Stimulated activated CD4-positive, alpha-beta T cell treated with anti-CD3 and anti-CD28 coated beads, TNF-alpha, amount 100 ng/mL, for 1 hour (primary cell): ENCODE measurements at places on chromosomes 16 and 17.

DNA sequence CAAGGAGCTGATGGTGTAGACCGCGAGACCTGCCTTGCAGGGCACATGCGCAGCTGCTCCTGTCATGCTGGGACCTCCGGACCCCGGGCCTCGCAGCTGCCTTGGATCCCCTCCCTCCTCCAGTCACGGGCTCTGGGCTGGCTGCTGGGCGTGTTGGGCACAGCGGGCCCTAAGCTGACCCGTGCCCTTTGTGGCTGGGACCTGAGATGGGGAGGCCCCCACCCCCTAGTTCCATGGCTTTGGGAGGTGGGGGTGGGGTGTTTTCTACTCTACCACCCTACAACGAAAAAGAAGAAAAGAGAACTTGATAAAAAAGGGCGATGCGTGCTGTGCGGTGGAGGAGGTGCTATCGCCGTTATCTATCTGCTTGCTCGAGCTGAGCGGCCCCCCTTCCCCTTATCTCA, 14.5 kb downstream of the ZFPM1 start:
- no peak for DNase-seq

- no peak for DNase-seq
Measured at GRCh38 chr17:44830359-44831288, 537 bp upstream of the GJC1 start.

- no peak for DNase-seq
Measured at GRCh38 chr16:67406111-67406971, 9.9 kb downstream of the ZDHHC1 start.

DNA sequence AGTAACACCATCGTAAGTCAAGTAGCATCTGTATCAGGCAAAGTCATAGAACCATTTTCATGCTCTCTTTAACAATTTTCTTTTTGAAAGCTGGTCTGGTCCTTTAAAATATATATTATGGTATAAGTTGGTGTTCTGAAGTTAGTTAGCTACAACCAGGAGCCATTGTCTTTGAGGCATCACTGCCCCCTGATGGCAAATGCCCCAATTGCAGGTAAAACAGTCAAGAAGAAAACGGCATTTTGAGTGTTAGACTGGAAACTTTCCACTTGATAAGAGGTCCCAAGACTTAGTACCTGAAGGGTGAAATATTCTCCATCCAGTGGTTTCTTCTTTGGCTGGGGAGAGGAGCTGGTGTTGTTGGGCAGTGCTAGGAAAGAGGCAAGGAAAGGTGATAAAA, 14.1 kb downstream of the TP53 start:
- DNase-seq = no peak

DNA sequence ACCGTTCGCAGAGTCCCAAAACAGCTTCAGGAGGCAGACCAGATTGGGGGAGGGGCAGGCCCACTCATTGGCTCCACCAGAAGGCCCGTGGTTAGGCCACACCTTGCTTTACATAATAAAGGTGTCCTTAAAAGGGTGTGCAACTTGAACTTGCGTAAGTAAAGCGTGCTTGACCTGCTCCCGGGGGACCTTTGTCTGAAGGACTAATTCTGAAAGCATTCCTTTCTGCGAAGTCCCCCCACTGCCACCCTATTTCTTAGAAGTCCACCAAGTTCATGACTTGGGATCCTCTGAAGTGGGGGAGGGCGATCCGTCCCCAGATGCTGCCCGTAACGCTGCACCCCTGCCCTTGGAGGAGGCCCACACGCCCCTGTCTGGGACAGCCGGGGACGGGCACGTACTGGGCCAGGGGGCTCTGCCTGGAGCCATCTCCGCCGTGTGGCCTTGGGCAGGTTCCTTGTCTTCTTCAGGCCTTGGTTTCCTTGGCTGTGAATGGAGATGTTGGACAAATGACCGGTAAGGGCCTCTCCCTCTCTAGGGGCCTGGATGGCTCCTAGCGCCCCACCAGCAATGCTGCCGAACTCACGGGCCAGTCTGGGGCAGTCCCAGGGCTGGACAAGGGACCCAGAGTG, 823 bp upstream of the ZNF469 start:
- DNase-seq = no peak

DNA sequence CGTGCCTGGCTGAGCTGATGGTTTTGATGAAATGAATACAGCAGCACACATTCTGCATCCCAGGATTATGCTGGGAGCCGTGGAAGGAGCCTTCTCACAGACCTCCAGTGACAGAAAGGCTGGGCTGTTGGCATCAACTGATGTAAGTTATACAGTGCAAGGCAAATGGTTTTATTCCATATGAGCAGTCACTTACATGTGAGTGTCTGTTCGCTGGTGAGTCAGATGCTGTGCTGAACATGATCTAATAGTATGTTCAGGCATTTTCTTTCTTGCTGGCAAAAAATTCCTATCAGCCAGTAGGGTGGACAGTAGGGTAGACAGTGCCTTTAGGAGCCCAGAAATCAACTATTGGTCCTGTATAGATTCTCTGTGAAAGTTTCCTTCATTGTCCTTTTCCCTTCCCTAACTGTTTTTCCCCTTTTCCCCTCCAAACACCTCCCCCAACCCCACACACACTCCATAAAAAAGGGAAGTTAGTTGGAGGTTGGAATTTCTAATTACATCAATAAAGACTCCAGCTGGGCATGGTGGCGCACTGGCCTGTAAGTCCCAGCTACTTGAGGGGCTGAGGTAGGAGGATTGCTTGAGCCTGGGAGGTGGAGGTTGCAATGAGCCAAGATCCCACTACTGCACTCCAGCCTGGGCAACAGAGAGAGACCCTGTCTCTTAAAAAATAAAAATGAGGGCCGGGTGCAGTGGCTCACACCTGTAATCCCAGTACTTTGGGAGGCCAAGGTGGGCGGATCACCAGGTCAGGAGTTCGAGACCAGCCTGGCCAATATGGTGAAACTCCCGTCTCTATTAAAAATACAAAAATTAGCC, 36.2 kb downstream of the LDHD start:
- DNase-seq = no peak

- DNase-seq = no peak
Measured at GRCh38 chr16:11139326-11140097, 116.5 kb downstream of the SOCS1 start.

DNA sequence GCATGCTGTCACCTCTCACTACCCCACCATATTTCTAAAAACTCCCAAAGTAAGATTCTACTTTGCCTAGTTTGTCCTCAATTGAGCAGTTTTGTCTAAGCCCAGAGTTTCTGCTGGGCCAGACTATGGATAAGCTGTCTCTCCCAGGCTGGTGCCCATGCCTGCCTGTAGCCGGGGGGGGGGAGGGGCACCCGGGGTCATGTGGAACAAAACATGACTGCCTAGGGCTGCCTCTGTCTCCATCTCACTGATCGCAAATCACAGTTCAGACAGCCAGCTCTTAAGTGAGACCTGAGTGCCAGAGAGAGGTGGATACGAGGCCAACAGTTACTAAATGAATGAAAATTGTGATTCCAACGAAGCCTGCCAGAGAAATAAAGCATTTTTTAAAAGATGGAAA, 78.8 kb upstream of the RPRML start:
- no peak for DNase-seq

DNA sequence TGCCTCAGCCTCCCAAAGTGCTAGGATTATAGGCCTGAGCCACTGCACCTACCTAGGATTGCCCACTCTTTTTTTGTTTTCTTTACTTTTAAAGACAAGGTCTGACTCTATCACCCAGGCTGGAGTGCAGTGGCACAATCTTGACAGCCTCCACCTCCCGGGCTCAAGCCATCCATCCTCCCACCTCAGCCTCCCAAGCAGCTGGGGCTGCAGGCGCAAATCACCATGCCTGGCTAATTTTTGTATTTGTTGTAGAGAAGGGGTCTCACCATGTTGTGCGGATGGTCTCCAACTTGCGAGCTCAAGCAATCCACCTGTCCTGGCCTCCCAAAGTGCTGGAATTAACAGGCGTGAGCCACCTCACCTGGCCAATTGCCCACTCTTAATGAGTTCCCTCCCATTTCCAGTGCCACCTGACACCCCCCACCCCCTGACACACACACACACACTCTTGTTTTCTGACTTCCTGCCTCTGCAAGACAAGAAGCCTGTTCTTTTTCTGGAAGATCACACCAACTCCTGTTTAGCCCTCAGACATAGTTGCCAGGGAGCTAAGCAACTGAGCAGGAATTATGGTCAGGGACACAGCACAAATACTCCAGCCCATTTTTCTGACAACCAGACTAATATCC, 2.6 kb downstream of the OVCA2 start:
- DNase-seq = no peak

- DNase-seq = no peak
Measured at GRCh38 chr17:27531469-27531961, 75.3 kb downstream of the KSR1 start.

DNA sequence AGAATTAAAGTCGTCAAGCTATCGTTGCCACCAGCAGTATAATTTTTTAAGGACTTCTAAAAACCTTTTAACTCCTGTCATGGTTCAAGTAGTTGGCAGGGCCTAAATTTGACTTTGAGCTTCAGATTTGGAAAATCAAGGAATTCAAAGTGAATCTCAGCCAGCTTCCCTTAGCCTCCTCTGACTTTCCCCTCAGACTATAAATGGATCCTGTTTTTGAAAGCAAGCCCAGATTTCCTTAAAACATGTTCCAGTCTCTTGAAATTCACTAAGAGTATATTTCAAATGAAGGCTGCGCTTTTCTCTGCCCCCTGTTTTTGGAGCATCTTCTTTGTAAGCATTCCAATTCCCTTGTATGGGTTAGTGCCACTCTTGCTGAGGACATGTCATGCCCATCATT, 101.8 kb upstream of the CDH8 start:
- DNase-seq = no peak

- DNase-seq = no peak
Measured at GRCh38 chr17:5560361-5560988, 23.8 kb downstream of the NLRP1 start.

DNA sequence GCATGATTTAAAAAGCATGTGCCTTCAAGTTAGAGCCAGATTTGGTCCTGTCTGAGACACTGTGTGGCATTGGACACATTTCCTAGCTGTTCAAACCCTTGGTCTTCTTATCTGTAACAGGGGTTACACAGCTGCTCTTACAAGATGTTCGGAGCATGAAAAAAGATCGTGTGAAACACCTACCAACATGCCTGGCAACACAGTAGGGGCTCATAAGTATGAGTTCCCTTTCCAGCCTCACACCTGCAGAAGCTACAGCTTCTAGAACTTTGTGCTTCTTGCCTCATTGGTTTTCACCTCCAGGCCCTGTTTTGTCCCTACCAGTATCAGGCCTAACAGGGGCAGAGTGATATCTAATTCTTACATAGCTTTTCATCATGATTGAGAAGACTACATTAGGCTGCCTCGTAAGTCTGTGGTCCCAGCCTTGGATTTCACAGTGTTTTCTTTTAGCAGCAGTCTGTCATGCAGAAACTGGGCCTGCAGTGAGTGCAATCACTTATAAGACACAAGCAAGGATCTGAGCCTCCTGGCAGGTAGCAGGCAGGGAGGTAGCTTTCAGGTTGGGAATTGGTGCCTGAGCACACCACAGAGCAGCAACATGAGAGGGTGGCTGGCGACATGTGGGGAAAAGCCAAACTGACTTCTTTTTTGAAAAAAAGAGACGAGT, 78.8 kb downstream of the CCDC182 start:
- no peak for DNase-seq

GRCh38 chr17:29256735-29257466, 10.2 kb downstream of the CRYBA1 start:
- DNase-seq = no peak

GRCh38 chr16:47881574-47881973, 274.2 kb downstream of the ABCC12 start:
- DNase-seq = no peak

DNA sequence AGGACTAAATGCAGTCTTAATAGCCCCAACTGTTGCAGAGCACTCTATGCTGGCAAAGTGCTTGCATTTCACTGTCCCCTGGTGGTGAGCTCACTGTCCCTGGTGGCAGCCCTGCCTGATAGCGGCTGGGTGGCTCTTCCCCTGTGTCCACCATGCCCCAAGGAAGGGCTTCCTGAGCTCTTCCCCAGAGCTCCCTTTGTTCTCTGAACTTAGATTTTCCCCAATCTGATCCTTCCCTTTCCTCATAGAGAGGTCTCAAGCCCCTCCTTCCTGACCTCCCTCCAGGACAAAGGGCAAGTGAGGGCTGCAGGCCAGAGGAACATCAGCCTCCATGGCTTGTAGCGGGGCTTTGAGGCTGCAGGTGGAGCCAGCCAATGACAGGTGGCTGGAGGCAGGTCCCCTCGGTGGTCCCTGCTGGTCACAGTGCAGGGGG, 17.0 kb downstream of the BEAN1 start:
- no peak for DNase-seq

DNA sequence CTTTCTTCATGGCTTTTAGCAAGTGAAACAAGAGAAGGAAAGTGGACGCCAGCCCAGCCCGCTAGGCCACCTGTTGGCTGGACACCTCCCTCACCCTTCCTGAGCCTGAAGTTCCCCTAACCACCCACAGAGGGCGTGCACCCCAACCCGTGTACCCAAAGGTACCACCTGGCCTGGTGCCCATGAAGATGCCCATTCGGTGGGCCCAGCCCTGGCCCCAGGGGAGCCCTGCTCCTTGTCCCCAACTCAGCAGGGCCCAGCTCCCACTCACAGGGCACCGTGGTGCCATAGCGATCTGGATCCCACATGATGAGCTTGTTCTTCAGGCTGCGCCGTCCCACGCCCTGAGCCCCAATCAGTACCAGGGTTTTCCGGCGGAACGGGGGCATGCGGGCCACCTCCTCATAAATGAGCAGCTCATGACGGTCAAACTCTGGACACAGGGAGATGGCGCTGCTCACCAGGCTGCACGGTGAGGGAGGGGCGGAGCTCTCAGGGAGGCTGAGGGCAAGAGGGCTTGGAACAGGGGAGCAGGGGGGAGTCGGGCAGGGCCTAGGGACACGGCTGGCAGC, 26.8 kb downstream of the MPP2 start:
- no peak for DNase-seq

GRCh38 chr17:66777689-66778225, 57.2 kb upstream of the CACNG5 start:
- DNase-seq = no peak

DNA sequence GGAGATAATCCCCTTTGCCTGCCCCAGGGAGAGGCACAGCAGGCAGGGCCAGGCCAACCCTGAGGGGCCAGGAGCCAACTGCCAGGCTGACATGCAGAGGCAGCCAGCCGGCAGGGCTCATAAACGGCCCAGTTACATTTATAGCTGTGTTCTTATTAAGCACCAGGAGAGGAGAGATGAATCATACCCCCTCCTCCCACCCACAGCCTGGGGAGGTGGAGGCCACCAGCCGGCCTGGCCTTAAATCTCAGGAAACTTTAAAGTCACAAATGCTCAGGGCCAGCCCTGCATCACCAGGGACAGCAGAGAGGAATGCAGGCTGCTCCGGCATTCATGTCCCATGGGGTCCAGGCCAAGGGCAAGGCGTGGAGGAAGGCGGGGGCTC, 177.2 kb downstream of the TMEM132E start:
- no peak for DNase-seq

DNA sequence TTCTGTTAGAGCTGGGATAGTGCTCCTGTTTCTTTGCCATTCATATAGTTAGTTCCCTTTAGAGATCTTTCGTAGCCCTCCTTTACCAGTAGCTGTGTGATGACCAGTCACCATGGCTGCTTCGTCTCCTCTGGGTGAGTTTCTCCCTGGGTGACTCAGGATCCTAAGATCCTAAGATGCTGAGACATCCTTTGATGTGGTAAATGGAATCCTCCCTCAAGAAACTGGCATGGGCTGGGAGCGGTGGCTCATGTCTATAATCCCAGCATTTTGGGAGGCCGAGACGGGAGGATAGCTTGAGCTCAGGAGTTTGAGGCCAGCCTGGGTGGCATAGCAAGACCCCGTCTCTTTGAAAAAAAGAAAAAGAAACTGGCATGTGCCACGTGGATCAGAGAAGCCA, 5.9 kb downstream of the PHAF1 start:
- no peak for DNase-seq
